ENCODE measurements at places on chromosomes 2 and 18.
A peak's percentile ranks its signal among the peaks of the same experiment; 100 is the strongest.

GRCh38 chr18:49008716-49009115 is 58.0 kb upstream of the SMAD7 start:
- no peak for DNase-seq

- no peak for DNase-seq
Observed at GRCh38 chr18:8695932-8696517, 9.3 kb upstream of the MTCL1 start.

GRCh38 chr2:41329040-41329439 is 718.8 kb upstream of the PKDCC start:
- no peak for DNase-seq

- no peak for DNase-seq
Observed at GRCh38 chr2:172473167-172473566, 45.8 kb downstream of the ITGA6 start.

DNA sequence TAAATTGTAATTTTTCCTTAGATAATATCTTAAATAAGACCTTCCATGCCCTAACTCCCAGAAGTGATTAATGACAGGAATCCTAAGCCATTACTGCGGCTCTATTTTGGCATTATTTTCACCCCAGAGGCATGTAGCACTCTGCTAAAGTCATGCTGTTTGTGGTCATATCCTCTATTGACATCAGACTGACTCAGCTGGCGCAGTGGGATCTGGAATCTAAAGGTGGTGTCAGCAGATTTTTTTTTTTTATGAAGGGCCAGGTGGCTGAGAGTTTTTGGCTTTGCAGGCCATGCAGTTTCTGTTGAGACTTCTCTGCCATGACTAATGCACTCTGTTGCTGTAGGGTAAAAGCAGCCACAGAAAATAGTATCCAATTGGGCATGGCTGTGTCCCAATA is 64.1 kb upstream of the ACVR1C start:
- no peak for DNase-seq

GRCh38 chr2:42368817-42369531 is 8.0 kb upstream of the COX7A2L start:
- DNase-seq = no peak

- peak; percentile 2 for DNase-seq
Observed at GRCh38 chr2:217090024-217090473, 230.2 kb upstream of the TNP1 start.

GRCh38 chr2:198863655-198864054 is 594.1 kb downstream of the SATB2 start:
- no peak for DNase-seq

Data from naive thymus-derived CD4-positive, alpha-beta T cell (primary cell).